Activated CD4-positive, alpha-beta memory T cell treated with anti-CD3 and anti-CD28 coated beads for 36 hours (primary cell): ENCODE measurements at places on chromosomes 3 and 15. TPM values are rescaled to one million over a fixed set of nuclear protein-coding genes. Genes with fewer than 3 reads are reported as not detected.
A peak's percentile ranks its signal among the peaks of the same experiment; 100 is the strongest.

DNA sequence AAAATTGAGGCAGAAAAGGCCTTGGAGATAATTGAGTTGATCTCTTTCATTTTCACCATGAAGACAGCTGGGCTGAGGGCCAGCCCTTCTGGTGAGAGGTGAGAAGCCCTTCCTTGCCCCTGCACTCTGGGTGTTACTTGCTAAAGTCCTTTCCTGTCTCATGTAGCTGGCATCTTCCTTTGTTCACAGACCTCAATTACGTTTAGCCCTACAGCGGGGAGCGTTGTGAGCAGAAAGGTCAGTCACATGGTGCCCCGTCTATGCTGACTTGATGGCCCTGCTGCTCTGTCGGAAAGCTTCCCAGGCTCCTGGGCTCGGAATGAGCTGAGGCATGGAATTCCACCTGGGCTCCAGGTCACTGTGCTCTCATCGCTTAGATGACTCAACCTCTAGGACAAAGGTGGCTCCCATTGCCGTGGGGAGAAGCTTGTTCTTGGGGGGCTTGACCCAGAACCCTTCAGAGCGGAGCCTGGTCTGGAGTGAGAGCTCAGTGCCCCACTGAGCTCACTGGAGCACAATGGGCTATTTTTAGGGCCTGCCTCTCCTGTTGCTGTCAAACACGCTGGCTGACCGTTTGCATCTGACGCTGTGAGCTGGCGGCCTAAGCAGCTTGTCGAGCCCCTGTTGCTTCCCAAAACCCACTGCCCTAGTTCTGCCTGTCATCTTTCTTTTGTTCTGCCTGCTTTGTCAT lies 47.0 kb downstream of the RPLP1 start:
- H3K36me3 ChIP-seq, result no peaks in the 10 kb centered on the region
- no peak for DNase-seq
- no peaks in the 10 kb centered on the region for H3K27me3 ChIP-seq
- no peak overlapping the region for H3K4me3 ChIP-seq
- peaks cover 3% of the 10 kb centered on the region for H3K4me1 ChIP-seq

NEK10 gene
- total RNA-seq, result 0.36 TPM

DNA sequence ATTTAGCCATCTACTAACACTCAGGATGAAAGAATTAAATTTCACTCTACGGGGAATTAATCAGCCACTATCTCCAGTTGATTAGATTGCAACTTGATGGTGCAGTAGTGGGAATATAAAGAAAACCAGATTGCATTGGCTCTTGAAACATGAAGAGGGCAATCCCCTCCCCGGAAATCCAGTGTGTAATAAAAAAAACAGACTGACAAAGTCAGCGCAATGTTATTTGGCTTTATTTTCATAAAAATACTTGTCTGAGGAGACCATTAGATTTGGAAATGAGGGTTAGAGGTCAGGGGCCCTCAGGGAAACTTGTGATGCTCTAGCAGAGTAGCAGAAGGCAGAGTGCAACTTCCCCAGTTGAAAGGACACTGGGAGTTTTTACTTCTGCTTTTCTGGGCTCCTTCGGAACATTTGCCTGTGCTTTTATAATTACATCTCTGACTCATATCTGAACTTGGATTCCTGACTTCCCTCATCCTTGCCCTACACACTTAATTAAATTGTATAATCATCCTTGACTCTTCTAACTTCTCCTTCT lies 326.8 kb downstream of the TUSC7 start:
- H3K4me3 ChIP-seq, result no peak overlapping the region
- no peak for DNase-seq
- no peak overlapping the region for H3K27ac ChIP-seq
- no peaks in the 10 kb centered on the region for H3K36me3 ChIP-seq

ATP8B4 gene
- 4.2 TPM for total RNA-seq

GRCh38 chr3:69126999-69127398 lies 4.6 kb upstream of the LMOD3 start:
- H3K4me1 ChIP-seq, result no peaks in the 10 kb centered on the region
- peaks cover 1% of the 10 kb centered on the region for H3K27me3 ChIP-seq

- no peak overlapping the region for H3K27ac ChIP-seq
- H3K4me1 ChIP-seq, result peaks cover 32% of the 10 kb centered on the region
- H3K36me3 ChIP-seq, result peaks cover 56% of the 10 kb centered on the region
- no peak for DNase-seq
- no peaks in the 10 kb centered on the region for H3K27me3 ChIP-seq
Observed at GRCh38 chr3:160434071-160434470, 15.5 kb downstream of the TRIM59 start.

GRCh38 chr15:45212493-45212892 lies 24.7 kb upstream of the SHF start:
- no peak overlapping the region for H3K4me3 ChIP-seq
- DNase-seq, result no peak
- no peaks in the 10 kb centered on the region for H3K4me1 ChIP-seq

GRCh38 chr3:66397745-66398144 lies 103.1 kb downstream of the LRIG1 start:
- peak overlapping the region; percentile 47 for H3K27ac ChIP-seq
- H3K27me3 ChIP-seq, result no peaks in the 10 kb centered on the region
- H3K4me3 ChIP-seq, result no peak overlapping the region
- no peak for DNase-seq

DNA sequence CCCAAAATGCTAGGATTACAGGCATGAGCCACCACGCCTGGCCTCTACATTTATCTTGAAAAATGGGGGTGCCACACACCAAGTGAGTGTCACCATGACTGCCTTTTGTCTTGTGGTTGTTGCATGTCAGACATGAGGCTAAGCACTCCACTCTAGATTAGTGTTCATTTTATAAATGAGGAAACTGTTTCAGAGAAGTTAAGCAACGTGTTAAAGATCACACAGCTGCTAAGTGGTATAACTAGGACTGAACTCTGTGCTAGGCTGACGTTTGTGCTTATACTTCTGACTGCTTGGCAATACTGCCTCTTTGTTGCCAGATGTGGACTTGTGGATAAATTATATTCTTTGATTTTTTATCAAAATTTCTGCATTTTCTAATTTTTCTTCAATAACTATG lies 50.8 kb upstream of the SMAD6 start:
- H3K27ac ChIP-seq, result no peak overlapping the region
- H3K4me3 ChIP-seq, result no peak overlapping the region
- H3K27me3 ChIP-seq, result peaks cover 4% of the 10 kb centered on the region
- no peaks in the 10 kb centered on the region for H3K36me3 ChIP-seq
- H3K4me1 ChIP-seq, result peaks cover 5% of the 10 kb centered on the region
- DNase-seq, result no peak
